Prostate gland (tissue), 2 donors: ENCODE measurements at places on chromosomes 13 and 19.

- no peak overlapping the region for H3K4me3 ChIP-seq
- H3K27ac ChIP-seq: no peak overlapping the region
- H3K4me1 ChIP-seq: no peaks in the 10 kb centered on the region
- H3K27me3 ChIP-seq: no peaks in the 10 kb centered on the region
- no peaks in the 10 kb centered on the region for H3K36me3 ChIP-seq
- DNase-seq: no peak
Measured at GRCh38 chr19:49949742-49950589, 11.0 kb downstream of the SIGLEC11 start.

DNA sequence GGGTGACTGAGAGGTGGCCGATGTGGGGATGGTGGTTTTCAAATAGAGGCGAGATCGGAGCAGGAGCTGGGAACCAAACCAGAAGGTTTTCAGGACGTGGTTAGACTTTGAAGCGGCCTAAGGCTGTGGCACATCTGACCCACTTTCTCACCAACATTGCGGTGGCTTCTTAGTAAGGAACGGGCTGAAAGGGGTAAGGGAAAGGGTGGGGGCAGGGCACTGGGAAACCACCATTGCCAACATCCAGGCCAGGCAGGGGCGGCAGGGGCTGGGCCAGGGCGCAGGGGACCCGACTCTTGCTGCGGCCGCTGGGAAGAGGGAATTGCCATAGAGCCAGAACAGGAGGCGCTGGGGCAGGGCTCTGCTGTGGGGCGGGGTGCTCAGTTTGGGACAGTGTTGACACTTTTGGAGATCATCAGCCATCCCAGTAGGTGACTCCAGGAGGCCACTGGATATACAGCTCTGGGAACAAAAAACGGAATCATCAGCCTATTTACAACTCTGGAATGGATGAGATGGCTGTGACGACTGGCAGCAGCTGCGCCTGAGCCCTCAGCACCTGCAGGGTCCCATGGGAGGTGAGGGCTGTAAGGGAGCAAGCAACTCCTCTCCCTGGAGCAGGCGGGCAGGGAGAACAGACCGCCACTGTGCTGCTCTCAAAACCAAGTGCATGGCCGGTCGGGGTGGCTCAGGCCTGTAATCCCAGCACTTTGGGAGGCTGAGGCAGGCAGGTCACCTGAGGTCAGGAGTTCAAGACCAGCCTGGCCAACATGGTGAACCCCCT, 52.2 kb downstream of the IRS2 start:
- DNase-seq: no peak
- no peaks in the 10 kb centered on the region for H3K36me3 ChIP-seq
- no peak overlapping the region for H3K27ac ChIP-seq
- no peaks in the 10 kb centered on the region for H3K4me1 ChIP-seq

DNA sequence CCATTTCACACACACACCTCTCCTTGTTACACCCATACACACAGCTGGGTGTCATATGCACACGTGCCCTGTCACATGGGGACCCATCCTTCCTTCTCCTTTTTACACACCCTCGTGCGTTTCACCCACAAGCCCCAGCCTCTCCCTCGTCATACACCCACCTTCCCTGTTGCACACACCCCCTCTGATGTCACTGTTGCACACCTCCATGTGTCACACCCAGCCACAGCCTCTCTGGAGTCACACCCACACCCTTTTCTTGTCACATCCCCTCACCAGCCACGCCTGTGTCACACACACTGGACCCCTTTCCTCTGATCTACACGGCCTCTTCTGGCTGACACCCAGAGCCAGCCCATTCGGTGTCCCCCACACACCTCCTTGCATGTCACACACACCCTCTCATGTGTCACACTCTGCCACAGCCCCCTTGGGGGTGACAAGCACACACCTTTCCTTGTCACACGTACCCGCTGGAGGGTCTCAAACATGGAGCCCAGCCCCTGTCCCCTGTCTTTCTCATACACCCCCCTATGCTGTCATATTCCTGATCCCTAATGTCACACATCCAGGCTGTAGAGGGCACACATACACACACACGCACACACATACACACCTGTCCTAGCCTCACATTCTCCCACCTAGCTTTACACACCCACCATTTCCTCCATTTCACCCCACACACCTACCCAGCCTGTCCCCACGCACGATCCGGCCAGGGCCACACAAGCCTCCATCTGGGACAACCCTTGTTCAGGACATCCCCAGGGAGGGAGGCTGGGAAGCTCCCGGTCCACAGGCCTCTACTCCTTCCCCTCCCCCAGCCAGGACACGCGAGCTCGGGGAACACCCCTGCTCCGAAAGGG, 1.4 kb downstream of the NOVA2 start:
- H3K27ac ChIP-seq: no peak overlapping the region
- H3K36me3 ChIP-seq: no peaks in the 10 kb centered on the region
- H3K4me1 ChIP-seq: no peaks in the 10 kb centered on the region
- no peak overlapping the region for H3K4me3 ChIP-seq

GRCh38 chr19:4555657-4556561, 3.6 kb downstream of the SEMA6B start:
- no peaks in the 10 kb centered on the region for H3K36me3 ChIP-seq
- no peak overlapping the region for H3K4me3 ChIP-seq
- H3K27me3 ChIP-seq: no peaks in the 10 kb centered on the region
- H3K27ac ChIP-seq: no peak overlapping the region

- H3K4me1 ChIP-seq: peaks cover 7% of the 10 kb centered on the region
- no peak overlapping the region for H3K27ac ChIP-seq
- no peak overlapping the region for H3K4me3 ChIP-seq
- no peaks in the 10 kb centered on the region for H3K36me3 ChIP-seq
Measured at GRCh38 chr13:99985241-99985874, 3.8 kb downstream of the ZIC2 start.

DNA sequence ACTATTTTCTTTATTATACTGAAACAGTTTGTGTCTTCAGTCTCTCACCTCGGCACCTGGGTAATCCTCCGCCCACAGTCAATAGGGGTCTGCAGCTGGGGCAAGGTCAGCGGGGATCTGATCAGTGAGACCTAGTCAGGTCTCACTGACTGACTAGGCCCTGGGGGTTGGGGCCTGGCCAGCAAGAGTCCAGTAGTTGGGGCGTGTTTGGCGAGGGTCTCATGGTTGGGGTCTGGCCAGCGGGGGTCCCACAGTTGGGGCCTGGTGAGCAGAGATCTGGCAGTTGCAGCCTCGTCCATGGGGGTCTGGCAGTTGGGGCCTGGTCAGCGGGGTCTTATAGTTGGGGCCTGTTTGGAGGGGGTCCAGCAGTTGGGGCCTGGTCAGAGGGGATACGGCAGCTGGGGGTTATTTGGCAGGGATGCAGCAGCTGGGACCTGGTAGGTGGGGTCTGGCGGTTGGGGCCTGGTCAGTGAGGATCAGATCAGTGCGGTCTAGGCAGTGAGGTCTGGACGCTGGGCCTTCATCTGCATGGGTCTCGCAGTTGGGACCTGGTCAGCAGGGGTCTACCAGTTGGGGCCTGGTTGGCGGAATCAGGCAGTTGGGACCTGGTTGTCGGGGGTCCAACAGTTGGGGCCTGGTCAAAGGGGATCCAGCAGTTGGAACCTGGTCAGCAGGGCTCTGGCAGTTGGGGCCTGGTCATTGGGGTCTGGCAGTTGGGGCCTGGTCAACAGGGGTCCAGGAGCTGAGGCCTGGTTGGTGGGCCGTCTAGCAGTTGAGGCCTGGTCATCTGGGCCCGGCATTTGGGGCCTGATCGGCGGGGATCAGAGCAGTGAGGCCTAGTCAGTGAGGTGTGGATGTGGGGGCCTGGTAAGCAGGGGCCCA, 61.1 kb upstream of the TPM4 start:
- no peak overlapping the region for H3K4me3 ChIP-seq
- no peak overlapping the region for H3K27ac ChIP-seq

DNA sequence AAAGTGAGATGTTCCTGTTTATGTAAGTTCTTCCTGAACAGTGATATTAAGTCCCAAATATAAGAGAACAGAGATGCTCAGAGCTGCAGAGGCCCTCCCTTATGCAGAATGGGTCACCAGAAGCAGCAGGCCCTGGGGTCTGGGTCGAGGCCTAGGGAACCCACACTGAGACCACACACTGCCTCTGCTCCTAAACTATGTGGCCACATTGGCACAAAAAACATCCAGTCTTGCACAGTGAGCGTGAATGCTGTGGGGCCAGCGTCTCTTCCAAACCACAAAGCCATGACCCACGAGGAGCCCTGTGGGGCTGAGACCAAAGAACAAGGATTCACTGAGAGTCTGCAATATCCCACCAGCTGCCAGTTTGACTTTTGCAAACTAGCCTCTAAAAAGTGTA, 23.6 kb downstream of the PROZ start:
- no peak overlapping the region for H3K27ac ChIP-seq
- H3K27me3 ChIP-seq: no peaks in the 10 kb centered on the region
- H3K36me3 ChIP-seq: no peaks in the 10 kb centered on the region
- no peak overlapping the region for H3K4me3 ChIP-seq

DNA sequence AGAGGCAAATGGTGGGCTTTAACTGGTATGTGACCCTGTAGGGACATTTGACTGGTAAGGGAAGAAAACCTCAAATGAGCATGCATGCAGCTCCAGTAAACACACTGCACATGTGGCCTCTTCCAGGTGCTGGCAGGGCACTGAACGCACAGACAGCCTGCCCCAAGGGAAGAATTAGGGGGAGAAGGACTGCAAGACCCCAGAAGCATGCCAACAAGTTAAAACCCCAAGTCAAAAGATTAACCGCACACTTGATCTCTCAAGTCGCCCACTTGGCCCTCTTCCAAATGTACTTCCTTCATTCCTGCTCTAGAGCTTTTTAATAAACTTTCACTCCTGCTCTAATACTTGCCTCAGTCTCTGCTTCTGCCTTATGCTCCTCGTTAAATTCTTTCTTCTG, 46.9 kb upstream of the SLITRK1 start:
- no peaks in the 10 kb centered on the region for H3K27me3 ChIP-seq
- no peak overlapping the region for H3K27ac ChIP-seq
- no peak overlapping the region for H3K4me3 ChIP-seq
- DNase-seq: no peak
- no peaks in the 10 kb centered on the region for H3K4me1 ChIP-seq
- no peaks in the 10 kb centered on the region for H3K36me3 ChIP-seq

DNA sequence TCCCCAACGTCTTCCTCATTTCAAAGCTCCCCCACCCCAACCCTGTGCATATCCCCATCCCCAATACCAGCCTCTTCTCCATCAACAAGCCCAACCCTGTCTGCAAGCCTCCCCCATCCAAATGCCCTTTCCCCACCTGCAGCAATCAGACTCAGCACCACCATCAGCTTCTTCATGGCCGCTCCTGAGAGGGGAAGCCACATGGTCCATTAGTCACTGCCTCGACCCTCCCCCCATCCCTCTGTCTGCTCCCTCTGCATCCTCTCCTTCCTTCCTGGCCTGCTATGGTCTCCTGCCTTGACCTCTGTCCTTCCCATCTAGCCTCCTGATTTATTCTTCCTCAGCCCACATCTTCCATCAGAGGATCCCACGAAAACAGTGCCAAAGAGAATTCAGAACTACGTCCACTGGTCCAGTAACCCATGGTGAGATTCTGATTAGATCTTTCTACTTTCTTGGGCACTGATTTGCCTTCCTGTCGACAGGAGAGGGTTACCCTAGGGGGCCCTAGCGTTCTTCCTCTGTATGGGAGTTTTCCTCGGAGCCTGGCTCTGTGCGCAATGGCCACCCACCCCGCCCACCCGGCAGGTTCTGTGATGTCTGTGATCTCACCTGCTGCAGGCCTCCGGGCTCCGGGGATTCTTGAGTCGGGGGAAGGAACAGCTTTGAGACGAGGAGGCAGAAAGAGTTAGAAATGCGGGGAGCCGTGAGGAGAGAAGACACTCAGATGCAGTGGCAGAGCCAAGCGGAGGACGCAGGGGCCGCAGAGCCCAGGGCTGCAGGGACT, 1.3 kb downstream of the KLK6 start:
- H3K36me3 ChIP-seq: no peaks in the 10 kb centered on the region
- H3K4me1 ChIP-seq: no peaks in the 10 kb centered on the region
- no peak for DNase-seq
- H3K27ac ChIP-seq: no peak overlapping the region
- H3K4me3 ChIP-seq: no peak overlapping the region
- H3K27me3 ChIP-seq: peaks cover 2% of the 10 kb centered on the region

- no peaks in the 10 kb centered on the region for H3K27me3 ChIP-seq
- H3K27ac ChIP-seq: no peak overlapping the region
- no peak for DNase-seq
- no peaks in the 10 kb centered on the region for H3K4me1 ChIP-seq
- no peak overlapping the region for H3K4me3 ChIP-seq
- H3K36me3 ChIP-seq: no peaks in the 10 kb centered on the region
Measured at GRCh38 chr13:71634182-71634581, 232.8 kb downstream of the DACH1 start.

DNA sequence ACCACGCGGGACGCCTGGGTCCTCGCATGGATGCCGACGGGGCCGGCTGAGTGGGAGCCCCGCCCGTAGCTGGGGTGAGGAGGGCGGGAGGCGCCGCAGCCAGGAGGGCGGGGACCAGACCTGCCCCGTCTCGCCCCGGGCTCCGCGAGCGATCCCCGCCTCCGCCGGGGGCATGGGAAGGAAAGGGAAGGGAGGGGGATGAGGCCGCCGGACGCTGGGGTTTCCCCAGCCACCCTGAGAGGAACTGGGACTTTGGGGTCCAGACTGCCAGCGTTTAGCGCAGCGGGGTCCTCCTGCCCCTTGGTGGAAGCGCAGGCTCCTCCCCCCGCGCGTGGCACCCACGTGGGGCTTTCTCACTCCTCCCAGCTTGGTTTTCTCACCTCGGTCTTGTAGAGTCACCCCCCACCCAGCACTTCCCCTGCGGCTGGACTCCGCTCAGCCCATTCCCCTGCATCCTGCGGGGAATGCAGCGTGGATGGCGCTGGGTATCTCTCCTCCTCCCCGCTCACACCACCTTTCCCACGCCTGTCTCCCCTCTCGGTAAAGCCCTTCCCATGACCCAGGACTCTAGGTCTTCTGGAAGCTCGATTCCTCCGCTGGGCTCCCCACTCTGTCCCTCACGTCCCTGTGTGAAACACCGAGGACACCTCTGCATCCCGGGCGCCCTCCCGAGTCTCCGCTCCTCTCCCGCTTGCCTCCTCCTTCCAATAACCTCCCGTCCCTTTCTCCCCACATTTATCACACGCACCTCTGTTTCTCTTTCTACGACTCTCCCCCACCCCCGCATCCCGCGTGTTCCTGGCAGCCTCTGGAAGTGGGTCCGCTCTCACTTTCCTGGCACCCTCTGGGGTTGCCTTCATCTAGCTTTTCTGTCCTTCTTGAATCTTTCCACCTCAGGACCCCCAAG, 2.1 kb downstream of the TGFB1 start:
- no peaks in the 10 kb centered on the region for H3K27me3 ChIP-seq
- H3K4me3 ChIP-seq: peak overlapping the region; percentile 80
- H3K36me3 ChIP-seq: no peaks in the 10 kb centered on the region
- no peak for DNase-seq
- peak overlapping the region; percentile 79 for H3K27ac ChIP-seq
- peaks cover 5% of the 10 kb centered on the region for H3K4me1 ChIP-seq

DNA sequence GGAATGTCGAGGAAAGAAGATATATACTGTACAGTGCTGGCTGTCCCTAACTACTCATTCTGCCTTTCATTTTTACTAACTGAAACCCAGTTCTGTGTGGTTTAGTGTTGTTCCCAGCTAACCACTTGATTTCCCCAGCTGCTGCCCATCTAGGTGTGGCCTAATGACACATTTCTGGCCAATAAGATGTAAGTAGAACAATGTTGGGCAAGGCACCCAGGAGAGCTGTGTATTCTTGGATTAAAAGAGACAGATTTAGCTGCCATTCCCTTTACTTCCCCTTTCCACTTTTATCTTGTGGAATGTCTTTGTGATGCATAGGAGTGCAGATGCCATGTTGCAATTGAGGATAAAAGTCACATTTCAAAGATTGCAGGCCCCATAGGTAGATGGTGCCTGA, 28.3 kb upstream of the PCDH9 start:
- H3K4me1 ChIP-seq: no peaks in the 10 kb centered on the region
- no peak for DNase-seq
- no peak overlapping the region for H3K27ac ChIP-seq
- H3K27me3 ChIP-seq: no peaks in the 10 kb centered on the region
